ENCODE measurements at places on chromosomes 3 and 15.

- DNase-seq: no peak
These were observed 3.3 kb upstream of the GMNC start for GRCh38 chr3:190865828-190866227.

DNA sequence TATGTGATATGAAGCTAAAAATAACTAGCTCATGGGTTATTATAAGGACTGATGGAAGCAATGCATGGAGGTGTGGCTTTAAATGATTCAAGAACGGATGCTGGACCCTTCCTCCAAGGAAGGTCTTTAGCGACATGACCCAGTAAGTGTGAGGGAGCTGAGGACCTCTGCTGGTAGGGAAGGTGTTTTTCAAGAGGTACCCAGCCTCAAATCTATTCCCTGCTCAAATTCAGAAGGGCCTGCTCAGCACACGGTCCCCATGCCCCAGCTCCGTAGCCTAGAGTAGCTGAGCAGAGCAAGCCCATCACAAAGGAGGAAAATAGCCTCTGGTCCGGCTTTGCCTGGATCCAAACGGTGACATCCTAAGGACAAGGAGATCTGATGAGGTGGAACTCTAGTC is 266.2 kb upstream of the IGF1R start:
- DNase-seq: no peak

GRCh38 chr3:195147649-195148080 is 123.3 kb downstream of the XXYLT1 start:
- DNase-seq: peak; percentile 75

DNA sequence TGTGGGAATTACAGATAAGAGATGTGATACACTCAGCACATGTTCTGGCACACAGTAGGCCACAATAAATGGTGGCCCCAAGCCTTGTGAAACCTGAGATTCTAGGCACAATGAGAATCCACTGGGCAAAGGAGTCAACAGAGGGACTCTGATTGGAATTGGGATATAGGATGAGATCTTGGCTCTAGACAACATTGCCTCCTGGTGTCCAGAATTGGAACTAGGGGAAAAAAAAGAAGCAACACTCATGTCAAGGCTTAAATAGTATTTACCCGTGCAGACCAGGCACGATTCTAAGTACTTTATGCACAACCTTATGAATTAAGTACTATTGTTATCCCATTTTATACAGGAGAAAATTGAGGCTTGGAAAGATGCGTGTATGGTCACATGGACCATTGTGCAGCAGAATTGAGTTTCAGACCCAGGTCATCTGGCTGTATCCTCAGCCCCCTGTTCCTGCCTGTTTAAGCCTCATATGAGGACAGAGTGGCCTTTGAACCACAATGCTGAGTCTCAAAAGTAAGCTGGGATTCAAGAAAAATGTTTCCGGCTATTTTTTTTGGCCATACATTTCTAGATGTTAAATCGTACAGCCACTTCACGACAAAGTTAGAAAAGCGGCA is 124.8 kb downstream of the SV2B start:
- DNase-seq: peak; percentile 43

All from choroid plexus epithelial cell (primary cell).